ENCODE measurements at places on chromosomes 4 and X.

GRCh38 chrX:96372313-96373046 lies 312.2 kb upstream of the DIAPH2 start:
- DNase-seq: peak; percentile 61

GRCh38 chrX:153971124-153971449 lies 531 bp downstream of the HCFC1 start:
- peak; percentile 87 for DNase-seq

DNA sequence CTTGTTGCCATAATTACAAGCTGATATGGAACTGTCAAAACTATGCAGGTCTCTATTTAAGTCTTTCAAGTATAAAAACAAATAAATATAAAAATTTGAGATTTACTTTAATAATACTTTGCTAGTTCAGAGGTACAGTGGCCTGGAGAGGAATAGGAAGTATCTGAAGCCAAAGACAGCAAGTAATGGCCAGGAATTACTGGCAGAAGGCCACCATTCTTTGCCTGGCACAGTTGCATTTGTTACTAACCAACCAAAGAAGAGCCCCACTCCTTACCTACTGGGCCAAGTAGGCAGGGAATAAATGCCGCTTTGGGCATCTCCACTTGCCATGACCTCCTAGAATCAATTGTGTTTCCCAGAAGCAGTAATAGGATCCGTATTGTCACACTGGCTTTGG lies 13.8 kb upstream of the ADAMTS3 start:
- no peak for DNase-seq

DNA sequence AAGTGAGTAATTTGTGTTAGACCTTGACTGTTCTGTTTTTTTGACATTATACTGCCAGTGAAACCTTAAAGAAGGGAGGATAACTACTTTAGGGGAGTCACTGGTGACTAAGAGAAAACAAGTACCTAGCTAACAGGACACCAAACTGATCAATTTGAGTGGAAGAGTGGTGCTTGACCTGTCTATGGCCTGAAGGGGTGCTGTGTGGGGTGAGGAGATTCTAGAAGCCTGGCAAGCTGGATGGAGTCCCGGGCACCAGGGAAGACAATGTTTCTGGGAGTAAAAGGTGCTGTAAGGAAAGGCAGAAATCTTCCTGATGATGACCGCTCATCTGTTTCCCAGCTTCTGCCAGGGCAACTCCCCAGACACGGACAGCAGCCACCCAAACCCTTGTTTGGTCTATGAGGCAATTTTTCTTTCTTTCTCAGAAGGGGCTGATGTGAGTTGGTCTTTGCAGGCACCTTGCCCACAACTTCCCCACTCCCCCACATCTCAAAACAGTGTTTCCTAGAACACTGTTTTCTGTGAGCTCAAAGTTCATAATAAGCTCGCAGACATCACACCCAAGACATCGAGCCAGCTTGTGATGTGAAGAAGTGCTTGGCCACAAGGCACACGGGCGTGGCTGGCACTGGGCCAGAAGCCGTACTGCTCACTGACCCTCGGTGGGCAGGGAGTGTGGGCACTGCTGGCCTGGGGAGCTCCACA lies 4.6 kb downstream of the TXK start:
- peak; percentile 19 for DNase-seq

Measured in RKO (cell line).